T-helper 22 cell (primary cell): ENCODE measurements at places on chromosomes 1 and 21.

GRCh38 chr1:62613325-62613727 lies 16.0 kb downstream of the ANGPTL3 start:
- DNase-seq = no peak

- no peak for DNase-seq
Observed at GRCh38 chr21:32348604-32349332, 44.0 kb downstream of the URB1 start.

GRCh38 chr1:39387452-39387851 lies 104.0 kb upstream of the BMP8A start:
- no peak for DNase-seq

GRCh38 chr21:15744926-15745325 lies 15.1 kb downstream of the USP25 start:
- DNase-seq = no peak

GRCh38 chr1:235021815-235022214 lies 106.8 kb downstream of the TOMM20 start:
- no peak for DNase-seq

DNA sequence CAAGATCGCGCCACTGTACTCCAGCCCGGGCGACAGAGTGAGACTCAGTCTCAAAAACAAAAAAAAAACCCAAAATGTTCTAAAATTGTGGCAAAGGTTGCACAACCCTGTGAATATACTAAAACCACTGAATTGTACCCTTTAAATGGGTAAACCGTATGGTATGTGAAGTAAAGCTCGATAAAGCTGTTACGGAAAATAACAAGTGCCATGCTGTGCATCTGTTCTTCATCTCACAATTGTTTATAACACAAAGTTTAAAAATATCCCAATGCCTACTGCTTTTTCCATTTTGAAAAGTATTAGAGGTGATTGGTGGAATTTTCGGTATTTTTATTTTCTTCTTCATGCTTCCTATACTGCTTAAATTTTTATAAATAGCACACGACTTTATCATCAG lies 111.5 kb downstream of the ENAH start:
- no peak for DNase-seq

- no peak for DNase-seq
Observed at GRCh38 chr1:3342960-3343359, 111.5 kb upstream of the ARHGEF16 start.
